ENCODE measurements at places on chromosomes 7 and 10.

DNA sequence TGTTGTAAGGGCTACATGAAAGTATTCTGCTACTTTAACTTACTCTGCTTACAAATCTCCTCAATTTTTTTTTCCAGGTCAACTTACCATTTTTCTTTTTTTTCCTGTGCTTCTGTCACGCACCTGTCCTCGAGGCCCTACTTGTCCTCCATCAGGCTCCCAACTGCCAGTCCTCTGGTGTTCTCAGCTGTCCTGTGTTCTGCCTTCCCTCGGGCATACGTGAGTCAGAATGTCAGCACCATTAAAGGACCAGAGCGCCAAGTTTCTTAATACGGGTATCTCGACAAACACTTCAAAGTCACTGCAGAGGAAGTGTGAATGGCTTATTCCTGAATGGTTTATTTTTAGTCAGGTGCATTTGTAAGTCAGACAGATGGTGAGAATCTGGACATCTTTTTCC is at the start of gene TEX47:
Gene TEX47 (minus strand): TSS at position 185 of the 400 bp plus-strand sequence. CDS start 795 bp downstream, outside the sequence.
- DNase-seq, result no peak

DNA sequence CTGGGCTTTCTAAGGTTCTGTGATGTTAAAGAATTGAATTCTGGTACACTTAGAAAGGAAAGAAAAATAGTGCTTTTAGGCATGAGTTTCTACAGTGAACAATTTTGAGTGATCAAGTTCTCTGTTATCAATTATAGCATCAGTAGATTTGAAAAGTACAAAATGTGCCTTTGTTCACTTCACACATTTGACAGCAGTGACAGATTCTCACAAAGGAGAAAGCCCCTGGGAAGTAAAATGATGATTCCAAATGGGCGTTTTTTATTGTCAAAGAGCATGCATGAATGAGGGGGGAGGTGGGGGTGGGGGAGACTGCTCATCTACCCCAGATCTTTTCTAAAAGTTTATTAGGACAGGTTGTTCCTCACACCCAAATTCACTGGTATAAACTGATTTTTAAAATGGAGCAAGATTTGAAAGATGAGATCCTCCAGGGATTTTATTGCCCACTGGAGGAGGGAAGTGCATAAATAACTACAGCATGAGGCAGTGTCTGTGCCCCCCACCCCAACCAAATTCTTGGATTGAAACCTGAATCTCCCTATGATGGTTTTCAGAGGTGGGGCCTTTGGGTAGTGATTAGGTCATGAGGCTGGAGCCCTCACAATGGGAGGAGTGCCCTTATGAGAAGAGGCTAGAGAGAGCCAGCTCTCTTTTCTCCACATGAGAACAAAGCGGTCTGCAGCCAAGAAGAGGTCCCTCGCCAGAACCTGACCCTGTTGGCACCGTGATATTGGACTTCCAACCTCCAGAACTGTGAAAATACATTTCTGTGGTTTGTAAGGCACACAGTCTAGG is 79.5 kb downstream of the AOAH start:
- DNase-seq, result no peak

DNA sequence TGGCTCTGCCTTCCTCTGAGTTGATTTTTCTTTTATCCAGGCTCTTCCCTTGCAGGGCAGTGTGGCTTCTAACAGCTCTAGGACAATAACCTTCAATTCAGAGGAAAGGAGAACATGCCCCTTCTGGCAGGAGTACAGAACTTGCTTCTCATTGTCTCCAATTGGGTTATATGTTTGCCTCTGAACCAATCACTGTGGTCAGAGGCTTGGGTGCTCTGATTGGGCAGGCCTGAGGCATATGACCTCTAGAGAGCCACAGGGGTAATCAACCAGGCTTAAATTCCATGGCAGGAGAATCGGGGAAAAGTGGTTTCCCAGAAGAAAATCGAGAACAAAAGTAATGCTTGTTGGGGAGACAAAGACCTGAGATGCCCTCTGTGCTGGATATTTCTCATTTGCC is 240.0 kb downstream of the REEP3 start:
- DNase-seq, result peak; percentile 13

DNA sequence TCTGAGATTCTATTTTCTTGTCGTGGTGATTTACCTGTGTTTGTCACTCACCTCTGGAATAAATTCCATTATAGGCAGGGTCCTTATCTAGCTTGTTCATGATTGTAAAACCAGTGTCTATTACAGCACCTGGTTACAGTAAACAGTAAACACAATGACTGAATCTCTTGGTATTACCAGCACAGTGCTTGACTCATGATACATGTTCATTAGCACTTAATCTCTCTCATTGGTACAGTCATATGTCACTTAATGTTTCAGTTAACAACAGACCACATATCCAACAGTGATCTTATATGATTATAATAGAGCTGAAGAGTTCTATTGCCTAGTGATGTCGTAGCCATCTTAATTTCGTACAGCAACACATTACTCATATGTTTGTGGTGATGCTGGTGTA is 1.6 kb upstream of the TASOR2 start:
- no peak for DNase-seq

DNA sequence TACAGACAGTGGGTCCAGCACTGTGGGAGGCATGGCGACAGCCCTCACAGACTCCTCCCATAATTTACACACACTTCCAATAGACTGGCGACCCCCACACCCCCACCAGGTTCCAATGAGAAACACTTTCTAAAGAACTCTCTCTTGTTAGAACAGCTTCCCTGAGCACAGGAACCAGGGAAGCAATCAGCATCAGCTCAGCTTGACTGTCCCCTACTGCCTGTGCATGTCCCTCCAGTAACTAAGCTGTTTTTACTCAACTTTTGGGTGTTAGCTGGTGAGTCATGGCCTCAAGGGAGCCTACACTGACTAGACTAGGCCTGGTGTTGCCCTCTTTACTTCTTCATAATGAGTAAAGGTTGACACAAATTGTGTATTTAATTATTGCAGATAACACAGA is 32.6 kb upstream of the HERPUD2 start:
- peak; percentile 51 for DNase-seq

DNA sequence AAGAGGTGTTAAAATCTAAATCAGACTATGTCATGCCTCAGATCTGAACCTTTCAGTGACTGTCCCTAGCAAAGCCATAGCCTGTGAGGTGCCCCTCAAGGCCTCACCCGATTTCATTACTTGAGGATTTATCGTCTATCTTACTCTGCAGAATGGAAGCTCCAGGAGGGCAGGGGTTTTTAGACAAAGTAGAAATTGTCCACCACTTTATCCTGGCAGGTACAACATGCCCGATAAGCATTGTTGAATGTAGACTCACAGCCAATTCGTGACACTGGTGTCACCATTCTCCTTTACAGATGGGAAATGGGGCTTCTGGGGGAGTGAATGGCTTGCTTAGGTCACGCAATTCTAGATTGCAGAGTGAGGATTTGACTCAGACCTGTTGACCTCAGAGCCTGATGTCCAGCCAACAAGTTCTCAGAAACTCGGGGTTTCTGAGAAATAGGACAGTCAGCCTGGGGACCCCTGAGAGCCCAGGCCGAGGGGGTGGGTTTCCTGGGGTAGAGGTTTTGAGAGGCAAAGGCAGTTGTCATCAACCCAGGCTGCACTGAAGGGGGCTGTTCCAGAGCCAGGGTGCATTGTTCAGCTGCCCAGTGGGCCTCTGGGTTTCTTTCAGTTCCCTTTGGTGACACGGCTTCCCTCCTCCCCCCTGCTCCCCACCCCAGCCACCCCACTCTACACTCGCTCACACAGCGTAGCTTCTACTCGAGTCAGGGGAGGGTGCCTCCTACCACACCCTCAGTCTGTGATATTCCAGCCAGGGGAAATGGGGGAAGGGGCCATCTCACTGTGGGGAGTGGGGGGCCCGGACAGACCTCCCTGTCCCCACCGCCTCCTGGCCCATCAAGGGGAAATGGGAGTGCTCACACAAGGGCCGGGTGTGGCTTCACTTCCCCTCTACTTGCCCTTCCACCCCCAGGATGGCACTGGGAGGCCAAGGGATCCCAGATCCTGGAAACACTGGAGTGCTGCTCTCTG is 3.1 kb upstream of the IRF5 start:
- DNase-seq, result no peak
